ENCODE measurements at places on chromosomes 3 and 15. TPM values are rescaled to one million over a fixed set of nuclear protein-coding genes. Genes with fewer than 3 reads are reported as not detected.

Gene UBA7
- 196 TPM for total RNA-seq

Gene P2RY14
- total RNA-seq: 1.3 TPM

Gene CAPN3
- total RNA-seq: 9.0 TPM

Gene BFSP2
- not detected for total RNA-seq

Gene KLHL6
- 27.7 TPM for total RNA-seq
